Cardiac ventricle fibroblast (primary cell): ENCODE measurements at places on chromosomes 12 and 14. TPM values are rescaled to one million over a fixed set of nuclear protein-coding genes. Genes with fewer than 3 reads are reported as not detected.

BRAP gene
- 10.3 and 12.5 TPM in 2 replicates for total RNA-seq

KRT79 gene
- total RNA-seq: not detected in 2 replicates

CCDC88C gene
- total RNA-seq: 1.6 and 1.7 TPM in 2 replicates

NAA25 gene
- total RNA-seq: 9.0 and 22.2 TPM in 2 replicates

SLC6A15 gene
- total RNA-seq: 2.9 and 3.2 TPM in 2 replicates

TRHDE gene
- not detected in 2 replicates for total RNA-seq
